Activated CD8-positive, alpha-beta memory T cell treated with anti-CD3 and anti-CD28 coated beads for 4 hours (primary cell): ENCODE measurements at places on chromosomes 2 and 18.

- DNase-seq, result no peak
These were observed 11.1 kb downstream of the HES6 start for GRCh38 chr2:238228700-238229099.

GRCh38 chr2:113225263-113226259, 51.8 kb downstream of the PSD4 start:
- no peak for DNase-seq

- DNase-seq, result no peak
These were observed 46.9 kb upstream of the EFEMP1 start for GRCh38 chr2:55970500-55970899.

GRCh38 chr2:3443506-3444084, 64.1 kb downstream of the TRAPPC12 start:
- DNase-seq, result no peak

DNA sequence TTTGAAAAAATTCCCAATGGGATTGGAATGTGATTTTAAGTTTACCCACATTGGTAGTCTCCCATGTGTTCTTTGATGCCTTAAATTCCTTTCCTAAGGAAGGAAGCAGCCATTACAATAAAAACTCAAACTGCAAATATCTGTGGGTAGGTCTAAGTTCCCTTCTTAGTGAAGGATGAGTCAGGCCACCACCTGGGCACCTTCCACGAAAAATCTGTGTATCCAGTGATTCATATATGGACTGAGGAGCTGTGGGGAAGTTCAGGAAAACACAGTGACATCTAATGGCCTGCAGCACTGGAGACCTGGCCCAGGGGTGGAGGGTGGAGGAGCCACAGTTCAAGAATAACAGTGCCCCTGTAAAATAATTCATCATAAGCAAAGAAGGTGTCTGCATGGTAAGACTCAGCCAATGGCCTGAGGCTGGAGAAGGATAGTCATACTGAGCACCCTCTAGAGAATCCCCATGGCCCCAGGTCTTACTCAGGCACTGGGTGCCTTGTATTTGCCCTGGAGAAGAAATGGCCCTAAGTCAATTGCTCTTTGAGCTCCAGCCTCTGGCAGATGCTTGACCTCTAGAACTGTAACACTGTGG, 248.6 kb downstream of the SP3 start:
- DNase-seq, result no peak

DNA sequence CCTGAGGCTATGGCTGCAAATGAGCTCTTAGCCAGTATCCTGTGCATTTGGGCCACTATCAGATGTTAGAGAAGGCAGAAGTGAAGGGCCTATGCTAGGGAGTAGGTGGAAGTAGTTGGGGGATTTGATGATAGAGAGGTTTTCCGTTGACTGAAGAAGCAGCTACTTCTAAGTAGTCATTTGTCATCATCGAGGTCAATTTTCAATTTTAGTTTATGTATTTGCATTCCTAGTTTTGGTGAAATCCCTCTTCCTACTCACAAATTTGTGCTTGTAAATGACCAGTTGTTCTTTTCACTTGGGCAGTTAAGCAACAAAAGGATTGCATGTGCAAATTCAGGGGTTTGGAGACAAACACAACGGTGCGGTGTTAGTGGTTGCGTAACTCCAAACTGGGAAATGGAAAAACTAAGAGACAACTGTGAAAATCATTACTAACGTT, 48.5 kb upstream of the PELI1 start:
- no peak for DNase-seq

- no peak for DNase-seq
These were observed 191.6 kb downstream of the ZBTB7C start for GRCh38 chr18:48217258-48218250.

- no peak for DNase-seq
These were observed 112.6 kb downstream of the ARHGAP28 start for GRCh38 chr18:6842081-6842480.

- no peak for DNase-seq
These were observed 13.7 kb upstream of the TET3 start for GRCh38 chr2:73970850-73971471.

- DNase-seq, result no peak
These were observed 28.0 kb upstream of the EDAR start for GRCh38 chr2:109017017-109017416.

DNA sequence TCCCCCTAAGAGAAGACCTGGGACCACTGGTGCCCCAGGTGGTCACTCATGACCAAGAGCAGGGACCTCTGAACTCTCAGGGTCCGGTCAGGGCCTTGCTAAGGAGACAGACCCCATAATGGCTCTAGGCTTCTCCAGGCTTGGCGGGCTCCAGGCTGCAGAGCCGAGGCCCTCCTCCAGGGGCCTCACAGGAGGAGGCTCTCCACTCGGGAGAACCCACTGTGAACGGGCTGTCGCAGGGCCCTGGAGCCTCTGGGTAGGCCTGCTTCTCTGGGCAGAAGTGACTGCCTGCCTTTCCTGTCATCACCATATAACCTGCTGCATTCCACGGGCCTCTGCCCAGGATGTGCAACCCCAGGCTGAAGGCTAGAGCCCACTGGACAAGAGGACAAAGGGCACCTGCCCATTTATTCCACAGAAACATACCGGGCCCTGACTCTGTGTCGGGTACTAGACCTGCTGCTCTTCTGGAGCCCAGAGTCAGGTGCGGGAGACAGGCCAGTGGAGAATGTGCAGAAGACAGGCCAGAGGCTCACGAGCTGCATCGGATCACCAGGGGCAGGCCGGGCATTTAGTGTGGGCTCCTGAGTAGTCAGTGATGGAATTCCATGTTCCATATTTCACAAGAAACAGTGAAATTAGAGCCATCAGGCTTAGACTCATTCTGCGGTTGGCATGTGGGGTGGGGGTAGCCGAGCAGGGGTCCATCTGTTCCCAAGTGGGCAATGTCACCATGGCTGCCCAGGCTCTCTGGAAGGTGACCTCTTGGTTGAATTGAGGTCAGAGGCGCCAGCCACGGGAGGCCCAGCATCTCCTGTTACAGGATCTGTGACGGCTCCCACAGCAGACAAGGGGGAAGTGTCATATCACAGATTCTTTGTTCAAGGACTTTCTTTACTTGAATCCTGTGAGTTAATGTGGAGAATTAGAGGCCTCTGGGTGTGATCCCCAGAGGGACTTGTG, 220.8 kb downstream of the SH3RF3 start:
- DNase-seq, result no peak

DNA sequence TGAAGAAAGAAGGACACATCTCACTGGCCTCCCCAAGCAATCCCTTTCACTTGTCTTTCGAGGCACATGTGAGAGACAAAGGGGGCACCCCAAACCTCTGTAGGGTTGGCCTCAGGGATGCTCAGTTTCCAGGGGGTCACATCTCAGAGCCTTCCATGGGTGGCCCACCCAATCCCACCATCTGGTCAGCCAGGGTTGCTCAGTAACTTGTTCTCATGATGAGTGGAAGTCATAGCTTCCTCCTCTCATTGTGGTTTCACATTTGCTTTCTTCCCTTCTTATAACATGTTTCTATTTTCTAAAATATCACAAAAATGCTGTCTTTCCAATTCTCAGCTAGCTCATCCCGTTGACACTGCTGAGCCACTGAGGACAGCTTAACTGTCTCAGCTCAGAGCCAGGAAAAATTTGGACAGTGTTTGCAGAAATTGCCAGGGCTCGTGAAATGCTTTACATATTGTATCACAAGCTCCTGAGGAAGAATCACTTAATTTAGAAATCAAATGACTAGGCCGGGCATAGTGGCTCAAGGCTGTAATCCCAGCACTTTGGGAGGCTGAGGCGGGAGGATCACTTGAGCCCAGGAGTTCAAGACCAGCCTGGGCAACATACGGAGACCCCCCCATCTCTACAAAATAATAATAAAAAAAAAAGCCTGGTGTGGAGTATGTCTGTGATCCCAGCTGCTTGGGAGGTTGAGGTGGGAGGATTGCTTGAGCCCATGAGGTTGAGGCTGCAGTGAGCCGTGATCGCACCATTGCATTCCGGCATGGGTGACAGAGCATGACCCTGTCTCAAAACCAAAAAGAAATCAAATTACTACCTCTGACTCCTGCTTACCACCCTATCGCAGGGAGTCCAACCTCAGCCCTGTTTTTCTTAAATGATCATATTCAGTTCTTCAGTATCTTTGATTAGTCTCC, 129.3 kb downstream of the PRKCE start:
- DNase-seq, result no peak

- peak; percentile 39 for DNase-seq
These were observed 662 bp downstream of the BZW1 start for GRCh38 chr2:200812122-200813022.

DNA sequence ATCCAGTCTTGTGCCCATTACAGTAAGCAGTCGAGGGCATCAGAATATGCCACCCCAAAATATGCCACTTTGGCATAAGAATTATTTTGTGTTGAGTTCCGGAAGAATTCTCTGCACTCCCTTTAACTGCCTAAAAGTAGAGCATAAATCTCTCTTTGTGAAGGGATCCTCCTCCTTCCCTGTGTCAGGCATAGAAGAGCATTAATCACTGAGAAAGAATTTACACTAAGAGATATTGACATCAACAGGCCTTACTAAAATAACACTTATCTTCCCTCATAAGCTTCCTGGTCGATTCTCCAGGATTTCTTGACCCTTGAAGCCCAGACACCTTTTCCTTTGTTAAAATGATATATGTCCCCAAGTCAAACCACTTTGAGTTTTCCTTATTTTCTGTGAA, 27.6 kb upstream of the KYNU start:
- no peak for DNase-seq

DNA sequence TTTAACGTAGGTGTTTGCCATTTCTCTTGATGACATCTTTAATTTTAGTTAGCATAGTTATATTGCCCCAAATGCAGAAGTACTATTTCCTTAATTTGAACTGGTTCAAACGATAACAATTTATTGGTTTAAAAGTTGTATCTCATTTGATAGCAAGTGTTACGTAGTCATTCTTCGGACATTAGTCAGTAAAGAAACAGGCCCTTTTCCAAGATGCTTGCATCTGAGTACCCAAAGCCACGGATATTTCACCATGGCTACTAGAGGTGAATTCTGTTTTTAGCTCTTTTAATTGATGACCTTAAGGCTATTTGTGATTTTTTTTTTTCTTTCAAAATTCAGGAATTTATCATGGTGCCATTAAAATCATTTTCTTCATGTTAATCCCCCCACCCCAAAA, 32.1 kb downstream of the GLS start:
- DNase-seq, result no peak

DNA sequence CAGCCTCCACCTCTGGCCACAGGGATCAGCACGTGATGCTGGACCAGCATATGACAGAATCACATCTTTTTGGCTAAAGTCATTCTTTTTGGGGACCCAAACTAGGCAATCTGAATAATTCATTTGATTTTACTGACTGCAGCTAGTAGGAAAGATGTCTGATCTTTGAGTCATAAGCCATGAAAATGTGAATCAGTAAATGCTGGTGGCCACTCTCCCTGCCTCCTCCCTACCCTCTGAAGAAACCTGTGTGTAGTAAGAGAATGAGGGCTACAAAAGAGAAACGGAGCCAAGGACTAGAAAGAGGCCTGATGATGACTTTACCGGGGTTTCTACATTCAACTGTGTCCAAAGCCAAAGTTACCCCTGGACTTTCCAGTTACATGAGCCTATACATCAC, 10.1 kb upstream of the LRPPRC start:
- no peak for DNase-seq

- DNase-seq, result no peak
These were observed 91.6 kb downstream of the TMX3 start for GRCh38 chr18:68623342-68623741.

GRCh38 chr18:37721544-37722522, 156.2 kb upstream of the CELF4 start:
- no peak for DNase-seq

GRCh38 chr2:24866946-24867345, 53.1 kb downstream of the ADCY3 start:
- no peak for DNase-seq

- no peak for DNase-seq
These were observed 25.9 kb downstream of the ALS2 start for GRCh38 chr2:201754717-201755415.

DNA sequence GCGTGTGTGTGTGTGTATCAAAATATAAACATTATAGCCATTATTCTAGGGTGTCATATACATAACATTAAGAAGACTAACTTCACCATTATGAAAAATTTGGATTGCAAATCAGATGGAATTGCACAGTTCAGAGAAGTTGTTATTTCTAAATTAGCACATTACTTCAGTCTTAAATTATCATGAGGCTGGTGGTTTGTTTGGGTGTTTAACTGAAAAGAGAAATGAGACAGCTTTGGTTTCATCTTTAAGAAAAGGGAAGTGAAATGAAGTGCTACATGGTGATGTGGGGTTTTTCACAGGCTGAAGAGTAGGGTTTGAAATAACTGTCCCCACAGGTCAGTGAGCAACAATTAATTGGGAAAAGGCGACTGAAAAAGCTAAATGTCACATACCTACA, 161.2 kb upstream of the XIRP2 start:
- no peak for DNase-seq

DNA sequence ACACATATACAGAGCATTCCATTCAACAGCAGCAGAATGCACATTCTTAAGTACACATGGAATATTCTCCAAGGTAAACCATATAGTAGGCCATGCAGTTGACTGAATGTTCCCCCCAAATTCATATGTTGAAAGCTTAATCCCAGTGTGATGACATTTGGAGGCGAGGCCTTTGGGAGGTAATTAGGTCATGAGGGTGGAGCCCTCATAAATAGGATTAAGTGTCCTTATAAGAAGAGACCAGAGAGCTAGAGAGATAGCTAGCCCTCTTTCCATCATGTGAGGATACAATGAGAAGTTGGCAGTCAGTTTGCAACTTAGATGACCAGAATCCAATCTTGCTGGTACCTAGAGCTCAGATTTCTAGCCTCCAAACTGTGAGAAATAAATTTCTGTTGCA, 27.6 kb downstream of the TMEM185B start:
- no peak for DNase-seq

DNA sequence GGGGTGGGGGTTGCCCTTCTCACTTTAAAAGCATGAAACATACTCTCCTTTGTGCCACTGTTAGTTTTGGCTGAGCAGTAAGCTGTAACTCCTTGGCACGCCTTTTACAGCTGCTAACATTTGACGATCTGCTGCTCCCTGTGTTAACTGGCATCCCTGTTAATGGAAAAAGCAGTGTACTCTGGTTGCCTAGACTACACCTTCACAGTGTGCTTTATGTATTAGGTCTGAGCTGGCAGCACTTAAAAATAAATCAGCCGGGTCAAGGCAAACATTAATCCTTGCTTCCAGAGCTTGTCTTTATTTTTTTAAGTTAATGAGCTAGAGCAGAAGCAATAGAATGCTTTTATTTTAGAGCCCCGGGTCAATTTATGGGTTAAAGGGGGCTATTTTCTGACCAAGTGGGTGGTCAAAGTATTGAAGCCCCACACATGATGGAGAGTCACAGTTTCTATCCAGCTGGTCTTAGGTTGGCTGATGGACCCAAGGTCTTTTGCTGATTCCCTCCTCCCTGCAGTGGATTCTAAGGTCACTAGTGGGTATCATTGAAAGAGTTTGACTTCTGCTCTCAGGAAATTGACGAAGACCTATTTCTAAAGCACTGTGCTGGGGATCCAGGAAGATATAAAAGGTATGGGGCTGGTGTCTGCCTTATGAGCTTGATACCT, 54.5 kb downstream of the CFAP221 start:
- DNase-seq, result no peak

DNA sequence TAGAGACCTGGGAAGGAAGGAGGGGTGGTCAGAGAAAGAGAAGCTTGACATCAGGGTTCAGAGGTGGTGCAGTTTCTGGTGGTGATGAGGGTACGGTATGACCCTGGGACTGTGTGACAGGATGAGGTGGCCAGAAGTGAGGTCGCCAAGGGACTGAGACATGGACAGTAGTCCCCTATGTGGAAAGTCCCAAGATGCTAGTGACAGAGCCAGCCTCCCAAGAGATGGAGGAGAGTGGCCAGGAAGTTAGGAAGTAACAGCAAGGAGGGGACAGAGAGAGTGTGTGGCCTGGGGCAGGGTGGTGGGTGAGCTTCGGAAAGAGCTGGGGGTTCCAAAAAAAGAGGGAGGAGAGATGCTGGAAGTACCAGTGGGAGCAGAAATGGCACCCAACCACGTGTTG, 66.0 kb downstream of the SMAD7 start:
- no peak for DNase-seq
